ENCODE measurements at places on chromosomes 12 and 14.

DNA sequence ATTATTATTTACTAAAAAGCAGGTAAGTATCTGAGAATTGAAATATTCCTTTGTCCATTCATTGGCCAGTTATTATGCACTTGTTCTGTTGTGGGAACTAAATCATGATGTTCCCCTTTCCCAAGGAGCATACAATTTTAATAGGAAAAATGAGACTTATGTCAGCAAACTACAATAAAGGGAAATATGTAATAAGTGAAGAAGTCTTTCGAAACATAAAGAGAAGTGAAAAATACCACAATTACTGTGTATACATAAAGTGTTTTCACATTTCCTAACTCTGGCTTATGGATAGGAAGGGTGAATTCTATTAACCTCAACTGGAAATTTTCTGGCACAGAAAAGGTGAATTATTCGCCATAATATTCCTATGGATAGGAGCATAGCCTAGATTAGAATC is 78.4 kb upstream of the DNM1L start:
- DNase-seq, result no peak

DNA sequence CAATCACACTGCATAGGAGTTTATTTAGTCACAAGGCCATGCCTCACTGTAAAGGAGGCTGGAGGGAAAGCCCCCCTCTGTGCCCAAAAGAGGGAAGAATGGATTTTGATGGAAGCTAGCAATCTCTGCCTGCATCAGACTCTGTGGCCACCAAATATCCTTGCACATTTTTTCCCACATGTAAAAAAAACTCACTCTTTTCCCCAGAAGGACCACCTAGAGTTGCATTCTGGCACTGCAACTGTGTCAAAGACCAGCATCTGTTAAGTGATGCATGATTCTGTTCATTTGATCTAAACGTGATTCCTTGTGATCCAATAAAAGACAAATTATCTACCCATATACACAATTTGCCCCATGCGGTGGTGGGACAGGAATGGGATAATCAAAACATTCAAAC is 8.0 kb downstream of the RHOJ start:
- DNase-seq, result no peak

DNA sequence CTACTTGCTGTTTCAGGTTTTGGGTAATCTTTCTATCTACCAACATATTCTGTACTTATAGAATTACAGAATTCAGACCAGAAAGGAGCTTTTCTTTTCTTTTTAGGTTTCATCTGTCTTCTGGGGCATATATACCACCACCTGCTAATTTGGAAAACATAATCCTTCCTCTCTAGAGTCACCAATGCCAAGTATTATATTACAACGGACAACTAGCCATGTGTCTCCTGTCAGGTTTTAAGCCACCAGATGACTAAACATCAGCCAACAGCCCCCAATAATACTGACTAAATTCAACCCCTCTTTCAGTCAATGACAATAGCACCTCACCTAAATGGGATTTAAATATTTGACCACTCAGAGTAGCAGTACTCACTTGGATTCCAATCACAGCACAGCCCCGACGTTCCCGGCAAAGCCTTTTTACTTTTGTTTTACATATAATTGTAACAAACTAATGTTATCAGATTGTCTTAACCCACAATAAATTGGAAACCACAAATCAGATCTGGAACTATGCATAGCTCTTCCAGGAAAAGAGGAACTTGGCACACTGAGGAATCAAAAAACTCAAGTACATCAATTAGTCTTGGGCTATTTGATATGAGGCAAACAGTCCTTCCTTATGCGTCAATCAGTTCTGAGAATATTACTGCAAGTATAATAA is 13.5 kb downstream of the SLC11A2 start:
- no peak for DNase-seq

- peak; percentile 39 for DNase-seq
These were observed 2.8 kb downstream of the SRSF9 start for GRCh38 chr12:120466560-120467315.

GRCh38 chr14:65170318-65170717 is 68.0 kb upstream of the MAX start:
- DNase-seq, result no peak

GRCh38 chr14:20614038-20614840 is 23.1 kb upstream of the RNASE12 start:
- DNase-seq, result no peak

All from T-cell (primary cell).